Foreskin fibroblast (primary cell): ENCODE measurements at places on chromosomes 7 and 10.

DNA sequence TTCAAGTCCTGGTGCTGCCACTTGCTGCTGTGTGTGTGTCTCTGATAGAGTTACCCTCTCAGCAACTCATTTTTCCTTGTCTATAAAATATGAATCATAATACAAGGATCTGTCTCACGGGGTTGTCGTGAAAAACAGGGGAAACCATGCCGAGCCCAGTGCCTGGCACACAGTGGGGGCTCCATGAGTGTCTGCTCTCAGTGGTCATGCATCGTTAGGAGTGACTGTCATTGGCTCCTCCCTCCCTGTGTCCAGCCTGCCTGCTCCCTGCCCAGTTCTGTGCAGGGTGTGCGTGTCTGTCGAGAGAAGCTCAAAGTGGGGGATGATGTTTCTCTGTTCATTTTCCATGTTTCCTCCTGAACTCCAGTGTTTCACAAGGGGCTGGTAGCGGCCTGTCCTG is 83.6 kb upstream of the LRRC4 start:
- no peak for DNase-seq

DNA sequence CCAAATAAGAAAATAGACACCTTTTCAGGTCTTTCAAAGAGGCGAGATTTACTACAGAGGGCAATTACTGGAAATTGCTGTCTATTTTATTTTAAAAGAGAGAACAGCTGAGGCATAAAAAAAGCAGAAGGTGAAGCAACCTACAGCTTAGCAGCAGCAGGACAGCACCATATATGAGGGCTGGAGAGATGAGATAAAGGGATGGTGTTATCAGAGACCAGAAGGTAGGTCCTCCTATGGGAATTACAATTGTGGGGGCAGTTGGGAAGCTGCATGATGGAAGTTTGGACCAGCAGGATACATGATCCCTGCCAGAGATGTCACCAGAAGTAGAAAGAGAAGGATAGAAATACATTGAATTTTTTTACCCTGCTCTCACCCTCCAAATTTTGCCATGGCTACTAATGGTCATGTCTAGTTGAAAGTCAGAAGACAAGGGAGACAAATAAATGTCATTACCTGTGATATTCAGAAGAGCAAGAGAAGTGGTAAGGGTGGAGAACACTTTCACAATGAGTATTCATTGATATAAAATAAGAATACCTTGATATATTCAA is 77.2 kb upstream of the CALCR start:
- no peak for DNase-seq

- no peak for DNase-seq
These were observed 93.0 kb upstream of the KCTD7 start for GRCh38 chr7:66535414-66536329.

- peak; percentile 84 for DNase-seq
These were observed 13.0 kb upstream of the CHST15 start for GRCh38 chr10:124106241-124106879.

DNA sequence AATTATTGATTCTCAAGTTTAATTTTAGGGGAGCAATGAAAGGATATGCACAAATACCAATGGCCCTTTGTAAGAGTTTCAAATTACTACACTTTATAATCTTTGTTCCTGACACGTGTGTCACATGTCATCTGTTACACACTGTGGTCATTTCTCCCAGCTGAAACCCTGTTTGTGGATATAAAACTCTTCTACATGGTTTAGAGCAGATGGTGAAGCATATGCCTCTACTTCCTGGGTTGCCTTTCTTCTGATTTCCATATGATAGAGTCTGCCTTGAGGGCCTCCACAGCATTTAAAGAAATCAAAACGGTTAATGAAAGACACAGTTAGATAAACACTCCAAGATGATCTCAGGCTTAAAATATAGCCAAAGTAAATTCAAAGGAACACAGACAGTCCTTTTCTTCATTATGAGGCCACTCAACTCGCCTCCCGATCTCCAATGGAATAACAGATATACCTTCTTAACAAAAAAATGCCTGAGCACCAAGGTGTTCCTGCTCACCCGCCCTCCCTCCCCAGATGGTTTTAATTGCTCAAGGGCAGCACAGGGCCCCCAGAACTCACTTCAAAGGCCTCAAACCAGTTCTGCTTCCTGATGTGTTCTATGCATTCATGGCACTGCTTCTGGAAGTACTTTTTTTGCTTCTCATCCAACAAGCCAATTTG is 75.0 kb downstream of the CPVL start:
- DNase-seq: peak; percentile 5

DNA sequence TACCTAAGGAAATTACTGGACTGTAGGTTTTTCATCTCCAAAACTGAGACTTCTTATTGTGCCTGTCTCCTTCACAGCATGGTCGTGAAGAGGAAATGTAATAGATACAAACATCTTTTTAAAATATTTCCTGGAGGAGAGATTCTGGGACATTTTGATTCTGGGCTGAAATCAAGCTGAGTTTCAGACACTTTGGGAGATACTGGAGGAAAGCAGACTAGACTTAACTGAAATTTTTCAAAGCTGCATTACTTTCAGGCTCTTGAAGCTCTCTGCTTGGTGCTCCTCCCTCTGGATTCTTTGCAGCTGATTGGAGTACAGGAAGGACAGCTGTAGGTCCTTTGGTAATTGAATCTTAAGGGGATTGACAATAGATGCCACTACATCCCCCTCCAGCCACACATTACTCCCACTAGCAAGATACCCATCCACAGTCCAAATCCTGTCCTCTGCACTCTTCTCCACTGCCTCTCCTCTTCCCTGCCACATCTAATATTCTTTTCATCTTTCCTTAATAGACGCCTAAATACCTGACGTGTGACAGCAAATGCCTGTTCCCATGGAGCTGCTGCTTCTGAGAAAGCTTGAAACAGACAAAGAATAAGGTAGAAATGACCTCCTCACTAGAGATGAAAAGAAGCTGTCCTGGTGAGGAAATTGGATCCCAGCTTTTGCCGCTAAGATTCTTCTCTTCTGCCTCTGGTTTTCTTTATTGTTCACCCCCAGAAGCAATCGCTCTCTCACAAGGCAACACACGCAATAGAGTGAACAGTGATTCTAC is 111.5 kb upstream of the PHYHIPL start:
- no peak for DNase-seq
